ENCODE measurements at places on chromosomes 5 and 9.

- DNase-seq: no peak
These were observed 12.5 kb upstream of the PRLR start for GRCh38 chr5:35242702-35243258.

- no peak for DNase-seq
These were observed 66.4 kb downstream of the IL31RA start for GRCh38 chr5:55917402-55918086.

DNA sequence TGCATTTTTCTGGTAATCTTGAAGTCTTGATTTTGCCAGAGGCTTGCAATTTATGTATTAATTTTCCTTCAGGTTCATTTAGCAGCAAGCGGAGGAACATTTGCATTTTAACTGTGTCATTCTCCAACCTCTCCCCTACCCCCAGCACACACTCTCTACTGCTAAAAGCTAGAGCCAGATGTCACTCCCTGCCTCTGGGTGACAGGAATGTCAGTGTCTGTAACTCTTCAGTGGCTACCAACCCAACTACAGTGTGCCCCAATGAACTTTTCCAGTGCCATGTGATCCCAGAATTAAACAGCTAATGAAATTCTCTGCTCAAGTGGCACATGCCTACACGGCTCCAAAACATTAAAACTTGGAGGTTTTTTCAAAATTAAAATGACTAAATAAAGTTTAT, 260.3 kb downstream of the GOLPH3 start:
- DNase-seq: no peak

GRCh38 chr9:124940521-124940893, 376 bp downstream of the GOLGA1 start:
- DNase-seq: no peak

GRCh38 chr5:115126303-115126702, 43.4 kb downstream of the TRIM36 start:
- no peak for DNase-seq

DNA sequence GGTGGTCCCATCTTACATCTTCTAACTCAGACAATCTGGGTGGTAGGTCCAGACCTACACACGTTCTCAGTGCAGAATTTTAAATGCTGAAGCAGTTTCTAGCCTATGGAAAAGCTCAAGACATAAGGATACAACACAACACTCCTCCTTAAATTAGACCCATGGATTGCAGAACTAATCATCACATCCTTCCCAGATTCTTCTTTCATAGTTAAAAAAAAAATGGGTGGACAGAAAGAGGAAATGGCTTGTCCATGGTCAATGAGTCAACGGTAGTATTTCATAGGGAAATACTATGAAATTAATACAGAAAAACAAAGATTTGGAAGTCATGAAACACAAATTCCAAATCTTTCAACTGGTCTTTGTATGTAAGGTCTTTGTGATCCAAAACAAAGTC, 106.9 kb downstream of the PAPPA start:
- no peak for DNase-seq

GRCh38 chr5:162641142-162641813, 573.7 kb downstream of the GABRG2 start:
- DNase-seq: no peak

DNA sequence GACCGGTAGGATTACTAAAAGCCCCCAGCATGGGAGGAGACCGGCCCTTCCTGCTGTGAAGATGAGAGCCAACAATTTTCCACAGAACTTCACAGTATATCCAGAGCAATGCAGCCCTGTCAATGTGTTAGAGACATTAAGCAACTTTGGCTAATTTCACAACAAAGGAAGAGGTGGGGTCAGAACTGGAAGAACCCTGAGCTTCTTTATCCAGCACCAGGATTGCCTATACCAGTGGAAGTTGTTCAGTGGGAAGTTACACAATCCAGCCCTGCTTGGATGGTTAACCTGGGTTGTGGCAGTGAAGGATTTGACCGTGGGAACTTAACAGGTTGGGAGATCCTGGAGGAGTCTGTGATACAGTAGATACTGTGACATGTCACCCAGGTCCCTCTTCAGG, 197.0 kb downstream of the FBN2 start:
- DNase-seq: no peak

DNA sequence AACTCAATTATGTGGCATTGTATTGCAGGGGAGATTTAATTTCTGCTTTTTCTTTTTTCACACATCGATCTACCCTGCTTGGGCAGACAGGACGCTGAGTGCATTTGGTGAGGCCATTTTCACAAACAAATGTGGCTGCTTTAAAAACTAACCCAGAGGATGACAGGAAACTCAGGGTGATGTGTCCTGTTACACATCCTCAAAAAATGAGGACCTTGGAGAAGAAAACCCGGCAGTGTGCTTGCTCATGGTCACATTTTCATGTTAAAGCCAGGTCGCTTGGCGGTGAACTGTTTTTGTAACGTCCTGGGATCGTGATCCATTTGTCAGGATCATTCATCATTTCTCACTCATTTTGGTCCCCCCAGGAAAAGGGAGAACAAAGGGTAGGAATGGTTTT, 478.3 kb upstream of the ADAMTS16 start:
- DNase-seq: no peak

DNA sequence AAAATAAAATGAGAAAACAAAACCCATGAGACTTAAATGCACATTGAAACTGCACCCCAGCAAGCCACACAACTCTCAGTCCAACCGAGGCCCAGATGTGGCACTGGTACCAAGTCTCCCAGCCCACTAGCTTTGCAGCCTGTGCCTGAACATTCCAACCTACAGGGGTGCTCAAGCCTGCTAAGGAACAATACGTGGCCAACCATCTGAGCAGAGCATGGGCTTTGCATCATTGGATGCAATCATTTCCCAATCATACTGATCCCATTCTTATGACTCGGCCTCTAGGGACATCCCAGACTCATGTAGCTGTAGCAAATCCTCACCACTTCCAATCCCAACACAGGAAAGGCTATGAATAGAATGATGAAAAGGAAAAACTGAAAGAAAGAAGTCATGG, 297.2 kb downstream of the SPOCK1 start:
- no peak for DNase-seq

- DNase-seq: no peak
These were observed 21.0 kb downstream of the TENT4A start for GRCh38 chr5:6734243-6734700.

- DNase-seq: no peak
These were observed 28.6 kb upstream of the SELENOP start for GRCh38 chr5:42840269-42840668.

DNA sequence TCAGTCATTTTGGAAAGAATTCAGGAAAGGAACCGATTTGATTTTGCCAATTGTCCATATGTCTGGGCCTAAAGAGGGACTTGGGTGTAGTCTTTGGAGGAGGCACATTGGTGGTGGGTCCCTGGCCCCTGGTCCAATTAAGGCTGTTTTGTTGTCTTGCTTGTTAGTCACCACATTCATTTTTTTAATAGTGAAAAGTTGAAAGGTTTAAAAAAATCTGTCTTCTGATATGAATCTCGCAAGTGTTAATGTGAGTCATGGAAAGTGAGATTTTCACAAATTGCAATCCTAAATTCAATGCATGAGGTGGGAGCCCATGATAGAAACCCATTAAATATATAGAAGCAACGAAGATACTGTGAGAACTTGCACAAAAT, 165.9 kb upstream of the OTULINL start:
- DNase-seq: no peak

- DNase-seq: no peak
These were observed 357.4 kb downstream of the NDUFS4 start for GRCh38 chr5:53917826-53918225.

DNA sequence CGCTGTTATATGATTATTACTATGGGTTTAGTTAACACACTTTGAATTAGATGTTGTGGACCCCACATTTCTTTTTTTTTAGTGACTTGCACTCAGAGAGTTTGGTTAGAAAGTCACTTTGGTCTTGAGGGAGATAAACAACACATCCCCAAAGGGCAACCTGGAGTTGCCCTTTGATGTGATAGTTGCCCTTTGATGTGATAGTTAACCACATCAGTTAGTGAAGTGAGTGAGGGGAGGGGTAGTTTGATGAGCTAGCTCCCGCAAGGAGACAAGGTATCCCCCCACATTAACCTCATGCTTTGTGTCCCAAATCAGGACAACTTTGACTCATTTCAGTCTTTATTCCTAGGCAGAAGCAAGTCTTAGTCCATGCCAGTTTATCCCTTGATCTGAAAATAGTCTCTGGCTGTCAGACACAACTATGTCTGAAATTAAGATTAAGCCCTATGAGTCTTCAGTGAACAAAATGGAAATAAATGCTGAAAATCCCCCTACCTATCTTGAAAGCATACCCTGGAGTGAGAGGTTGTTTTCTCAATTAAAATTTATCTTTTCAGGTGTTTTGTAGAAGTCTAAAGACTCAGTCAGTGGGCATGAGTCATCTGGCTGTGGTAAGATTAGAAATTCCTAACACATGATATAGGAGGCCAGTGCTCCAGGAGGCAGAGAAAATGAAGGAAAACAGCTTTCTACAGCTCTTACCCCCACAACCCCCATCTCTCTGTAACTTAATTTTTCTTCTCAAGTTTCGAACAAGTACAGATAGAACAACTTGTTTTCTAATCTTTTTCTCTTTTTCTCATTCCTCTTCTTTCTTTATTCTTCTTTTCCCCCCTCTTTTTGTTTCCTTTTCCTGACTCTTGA, 208.9 kb upstream of the DMRTA1 start:
- no peak for DNase-seq

- no peak for DNase-seq
These were observed 281.4 kb downstream of the SPOCK1 start for GRCh38 chr5:137217599-137218200.

GRCh38 chr9:1051584-1052275, 1.6 kb downstream of the DMRT2 start:
- DNase-seq: no peak

DNA sequence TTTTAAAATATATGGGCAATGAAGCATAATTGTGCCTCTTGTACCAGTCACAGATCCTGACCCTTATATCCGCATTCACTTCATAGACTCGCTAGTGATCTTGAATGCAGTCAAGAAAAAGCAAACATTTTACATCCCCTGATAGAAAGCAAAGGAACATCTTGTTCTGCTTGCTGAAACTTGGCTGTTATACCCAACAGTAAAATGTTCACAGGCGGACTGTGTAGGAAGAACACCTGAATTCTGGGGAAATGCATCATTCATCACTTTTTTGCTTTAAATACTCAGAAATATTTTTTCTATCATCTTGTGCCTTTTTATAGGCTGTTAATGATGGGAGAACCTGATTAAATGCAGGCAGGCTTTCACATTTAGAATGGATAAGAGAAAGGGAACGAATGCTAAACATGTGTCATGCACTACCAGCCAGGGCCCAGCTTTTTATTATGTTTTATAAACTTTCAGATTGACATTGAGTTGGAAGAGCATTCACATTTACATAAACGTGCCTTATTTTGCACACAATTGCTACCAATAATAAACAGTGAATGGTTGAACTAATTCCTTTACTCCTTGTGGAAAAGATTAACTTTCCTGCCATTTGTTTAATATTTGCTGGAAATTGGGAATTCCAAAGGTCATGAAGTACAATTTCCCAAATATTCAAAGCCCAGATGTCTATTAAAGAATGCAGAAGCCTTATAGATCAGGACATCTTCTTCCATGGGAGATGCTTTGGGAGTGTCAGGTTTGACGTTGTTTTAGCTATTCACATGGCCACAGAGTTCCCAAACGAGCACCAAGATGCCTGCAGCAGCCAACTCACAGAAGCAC, 756.2 kb downstream of the TLE1 start:
- DNase-seq: no peak

GRCh38 chr5:170132269-170132975, 26.7 kb downstream of the FOXI1 start:
- no peak for DNase-seq

GRCh38 chr9:112495614-112496013, 9.0 kb downstream of the KIAA1958 start:
- no peak for DNase-seq

- no peak for DNase-seq
These were observed 124.7 kb downstream of the PAPPA start for GRCh38 chr9:116278326-116278725.

DNA sequence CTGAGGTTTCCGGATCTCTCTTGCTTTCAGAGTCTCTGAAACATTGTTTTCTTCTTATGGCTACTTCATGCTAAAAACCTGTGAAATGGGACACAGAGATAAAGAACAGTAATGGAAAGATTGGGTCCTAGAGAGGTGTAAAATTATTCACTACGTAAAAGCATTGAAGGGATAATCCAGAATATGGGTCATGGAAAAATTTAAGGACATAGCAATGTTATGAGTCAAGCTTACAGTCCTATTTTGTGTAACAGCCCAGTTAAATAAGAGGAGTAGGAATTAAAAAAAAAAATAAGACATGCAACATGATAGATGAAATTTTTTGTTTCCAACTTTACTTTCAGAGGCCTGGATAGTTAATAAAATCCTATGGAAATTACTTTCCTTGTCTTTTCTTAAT, 61.9 kb upstream of the ELL2 start:
- no peak for DNase-seq

GRCh38 chr5:80662108-80662507, 7.3 kb upstream of the DHFR start:
- no peak for DNase-seq

DNA sequence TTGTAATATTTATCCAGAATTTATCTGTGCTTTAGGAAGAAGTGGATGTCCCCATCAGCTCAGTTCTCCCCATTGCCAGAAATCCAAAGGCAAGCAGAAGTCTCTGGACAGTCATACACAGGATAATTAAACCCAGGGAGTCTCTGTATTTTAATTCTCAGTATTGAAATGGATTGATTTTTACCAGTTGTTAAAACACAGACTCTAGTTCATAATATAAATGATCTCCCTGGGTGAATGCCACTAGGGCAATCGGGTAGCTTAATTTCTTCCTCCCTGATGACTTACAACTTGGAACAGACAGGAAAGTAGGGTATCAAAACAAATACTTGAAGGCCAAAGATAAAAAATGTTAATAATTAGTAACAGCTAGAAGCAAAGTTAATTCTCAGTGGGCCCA, 66.5 kb upstream of the DAP start:
- DNase-seq: no peak

DNA sequence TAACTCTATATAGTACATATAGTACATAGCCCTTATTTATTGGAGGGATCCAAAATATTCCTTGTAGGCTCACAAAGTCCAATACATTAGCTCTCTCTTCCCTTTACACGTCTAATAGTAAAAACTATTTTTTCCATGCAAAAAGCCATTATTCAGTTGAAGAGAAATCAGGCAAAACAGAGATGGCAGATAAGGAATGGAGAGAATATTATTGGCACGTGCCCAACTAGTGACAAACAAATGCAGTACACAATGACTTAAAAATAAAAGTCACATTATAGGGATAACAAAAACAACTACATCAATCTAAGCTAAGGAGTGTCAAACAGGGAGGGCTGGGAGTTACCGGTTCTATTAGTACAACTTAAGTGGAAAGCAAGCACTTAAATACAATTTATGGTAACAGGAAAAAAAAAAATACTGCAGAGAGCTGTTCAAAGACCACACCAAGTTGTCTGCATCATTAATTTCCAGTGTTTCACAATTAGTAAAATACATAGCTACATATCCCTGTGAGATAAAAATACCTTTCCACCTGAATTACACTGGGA, 4.1 kb upstream of the SCAI start:
- DNase-seq: no peak

- DNase-seq: no peak
These were observed 27.1 kb upstream of the F2R start for GRCh38 chr5:76688836-76689235.

- DNase-seq: no peak
These were observed 27.1 kb downstream of the TRMO start for GRCh38 chr9:97895211-97895610.

- DNase-seq: no peak
These were observed 1347.2 kb upstream of the NUDT12 start for GRCh38 chr5:104909803-104910202.
